ENCODE measurements at places on chromosomes 7 and 10.

- H3K4me1 ChIP-seq: peaks cover 72% of the 10 kb centered on the region
- no peaks in the 10 kb centered on the region for H3K27me3 ChIP-seq
- H3K36me3 ChIP-seq: no peaks in the 10 kb centered on the region
- H3K4me3 ChIP-seq: peak overlapping the region; percentile 79
- H3K27ac ChIP-seq: peak overlapping the region; percentile 96
- no peak for DNase-seq
Measured at GRCh38 chr10:22321156-22321923, 441 bp downstream of the BMI1 start.

DNA sequence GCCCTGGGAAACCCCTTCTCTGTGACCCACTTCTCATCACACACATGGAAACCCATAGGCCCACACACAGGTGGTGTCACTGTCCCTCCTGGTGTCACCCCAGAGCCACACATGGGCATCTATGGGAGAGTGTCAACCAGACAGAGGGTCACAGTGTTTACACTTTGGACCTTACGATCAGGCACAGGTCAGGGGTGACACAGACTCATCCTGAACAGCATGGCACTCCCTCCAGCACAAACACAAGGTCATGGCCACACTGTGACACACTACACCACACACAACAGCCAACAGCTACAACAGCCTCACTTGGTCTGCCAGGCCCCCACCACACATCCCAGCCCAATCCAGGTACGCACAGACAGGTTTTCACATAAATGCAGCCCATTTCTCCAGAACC, 6.2 kb downstream of the TLX1 start:
- peaks cover 28% of the 10 kb centered on the region for H3K4me1 ChIP-seq
- DNase-seq: no peak
- no peaks in the 10 kb centered on the region for H3K36me3 ChIP-seq
- H3K27ac ChIP-seq: no peak overlapping the region
- H3K27me3 ChIP-seq: peaks cover 34% of the 10 kb centered on the region

DNA sequence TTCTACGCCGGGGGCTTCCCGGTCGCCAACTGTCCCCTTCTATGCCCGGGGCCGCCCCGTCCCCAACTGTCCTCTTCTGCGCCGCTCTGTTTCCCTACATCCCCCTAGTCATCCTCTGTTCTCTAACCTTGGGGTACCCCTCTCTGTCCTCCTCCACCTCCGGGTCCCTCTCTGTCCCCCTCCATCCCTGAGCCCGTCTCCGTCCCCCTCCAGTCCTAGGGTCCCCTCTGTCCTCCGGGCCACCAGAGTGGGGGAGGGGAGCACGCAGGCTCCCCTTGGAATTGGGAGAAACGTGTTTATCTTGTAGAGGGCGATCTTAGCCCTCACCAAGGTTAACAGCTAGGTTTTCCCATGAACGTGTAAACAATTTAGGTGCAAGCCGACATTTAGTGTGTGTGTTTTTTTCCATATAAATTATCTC, 852 bp upstream of the KLF6 start:
- H3K4me3 ChIP-seq: peak overlapping the region; percentile 87
- no peak for DNase-seq
- H3K4me1 ChIP-seq: peaks cover 17% of the 10 kb centered on the region

DNA sequence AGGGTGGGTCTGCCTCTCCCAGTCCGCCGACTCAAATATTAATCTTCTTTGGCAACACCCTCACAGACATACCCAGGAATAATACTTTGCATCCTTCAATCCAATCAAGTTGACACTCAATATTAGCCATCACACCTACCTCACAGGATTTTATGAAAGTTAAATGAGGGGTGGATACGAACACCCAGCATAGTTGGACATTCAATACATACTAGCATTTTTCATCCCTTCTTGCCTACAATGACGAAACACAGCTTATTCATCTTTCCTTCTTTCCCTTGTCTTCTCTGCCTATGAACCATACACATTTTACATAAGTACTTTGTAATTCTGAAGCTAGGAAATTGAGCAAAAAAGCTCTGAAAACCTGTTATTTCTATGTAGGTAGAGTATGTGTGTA, 48.5 kb downstream of the EMX2 start:
- H3K36me3 ChIP-seq: no peaks in the 10 kb centered on the region
- H3K4me3 ChIP-seq: no peak overlapping the region
- H3K4me1 ChIP-seq: no peaks in the 10 kb centered on the region
- H3K27me3 ChIP-seq: no peaks in the 10 kb centered on the region

DNA sequence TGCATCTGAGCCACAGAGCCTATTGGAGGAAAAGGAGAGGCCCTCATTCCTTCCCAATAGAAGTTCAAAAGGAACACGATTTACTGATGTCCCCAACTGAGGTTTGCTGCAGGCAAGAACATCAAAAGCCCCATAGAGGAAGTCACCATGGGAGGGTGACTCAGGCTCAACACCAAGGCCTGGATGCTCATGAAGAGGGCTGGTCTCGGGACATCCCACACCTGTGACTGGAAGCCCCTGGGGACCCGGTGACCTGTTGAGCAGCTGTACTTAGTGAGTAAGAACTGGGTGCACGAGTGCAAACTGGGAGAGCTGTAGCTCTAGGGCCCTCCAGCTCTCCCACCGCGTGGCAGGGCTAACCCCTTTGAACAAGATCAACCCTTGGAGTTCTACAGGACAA, 38.0 kb downstream of the CYTH3 start:
- no peak overlapping the region for H3K4me3 ChIP-seq
- peaks cover 20% of the 10 kb centered on the region for H3K4me1 ChIP-seq
- DNase-seq: no peak
- no peak overlapping the region for H3K27ac ChIP-seq

- H3K4me3 ChIP-seq: no peak overlapping the region
- peaks cover 19% of the 10 kb centered on the region for H3K4me1 ChIP-seq
- H3K27ac ChIP-seq: no peak overlapping the region
- no peaks in the 10 kb centered on the region for H3K36me3 ChIP-seq
Measured at GRCh38 chr7:2501947-2502646, 17.5 kb upstream of the LFNG start.

Measured in vagina (tissue), 2 donors.